ENCODE measurements at places on chromosomes 5 and 9. TPM values are rescaled to one million over a fixed set of nuclear protein-coding genes. Genes with fewer than 3 reads are reported as not detected.

DNA sequence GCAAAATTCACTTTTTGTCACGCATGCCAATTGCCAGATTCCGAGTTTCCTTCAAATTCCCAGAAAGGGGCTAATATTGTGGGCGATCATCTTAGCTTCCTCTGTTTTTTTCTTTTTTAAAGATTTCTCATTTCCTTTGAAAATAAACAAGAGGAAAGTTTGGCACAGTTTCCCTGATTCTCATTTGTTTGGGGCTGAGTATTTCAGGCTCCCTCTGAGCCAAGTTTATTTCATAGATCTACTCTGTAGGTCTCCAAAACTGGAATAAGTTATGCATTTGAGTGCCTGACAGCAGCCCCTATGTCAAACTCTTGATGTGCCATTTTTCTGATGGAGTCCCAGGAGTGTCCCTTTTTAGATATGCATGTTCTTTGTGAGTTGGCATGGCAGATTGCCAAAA, 1297.2 kb upstream of the WWC1 start:
- no peak for DNase-seq
- H3K36me3 ChIP-seq, result no peaks in the 10 kb centered on the region
- H3K27ac ChIP-seq, result no peak overlapping the region

GRCh38 chr9:87889882-87890252, 7.2 kb downstream of the SPATA31E1 start:
- H3K4me1 ChIP-seq, result no peaks in the 10 kb centered on the region
- no peak overlapping the region for H3K27ac ChIP-seq
- DNase-seq, result no peak
- H3K36me3 ChIP-seq, result no peaks in the 10 kb centered on the region
- no peak overlapping the region for H3K4me3 ChIP-seq

GRCh38 chr5:54390015-54390414, 65.5 kb upstream of the HSPB3 start:
- no peak for DNase-seq
- no peaks in the 10 kb centered on the region for H3K4me1 ChIP-seq
- no peak overlapping the region for H3K4me3 ChIP-seq
- no peaks in the 10 kb centered on the region for H3K27me3 ChIP-seq

DNA sequence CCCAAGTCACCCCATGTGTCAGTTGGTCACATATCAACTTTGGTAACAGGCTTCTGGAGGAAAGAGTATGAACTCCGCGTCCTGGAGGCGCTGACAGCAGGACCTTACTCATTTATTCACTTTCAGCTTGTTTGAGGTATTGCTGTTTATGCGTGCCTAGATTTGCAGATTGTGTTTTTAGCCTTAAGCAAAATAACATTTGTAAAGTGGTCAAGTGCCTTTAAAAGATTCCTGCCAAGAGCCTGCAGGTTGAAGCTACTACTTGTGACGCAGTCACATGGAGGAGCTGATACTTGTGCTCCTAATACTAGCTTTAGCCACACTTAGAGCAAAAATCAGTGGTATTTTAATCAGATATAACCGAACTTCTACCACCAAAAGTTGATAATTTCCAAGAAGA, 351.3 kb downstream of the ADGRV1 start:
- DNase-seq, result no peak
- H3K4me1 ChIP-seq, result peaks cover 3% of the 10 kb centered on the region
- H3K4me3 ChIP-seq, result no peak overlapping the region
- no peaks in the 10 kb centered on the region for H3K27me3 ChIP-seq
- no peak overlapping the region for H3K27ac ChIP-seq

The TBC1D2 gene
- 9.4 TPM for total RNA-seq

The IL13 gene
- not detected for total RNA-seq
